ENCODE measurements at places on chromosomes 12 and 14. TPM values are rescaled to one million over a fixed set of nuclear protein-coding genes. Genes with fewer than 3 reads are reported as not detected.

IGFBP6 gene
- polyA plus RNA-seq, result 16.1 TPM

DNA sequence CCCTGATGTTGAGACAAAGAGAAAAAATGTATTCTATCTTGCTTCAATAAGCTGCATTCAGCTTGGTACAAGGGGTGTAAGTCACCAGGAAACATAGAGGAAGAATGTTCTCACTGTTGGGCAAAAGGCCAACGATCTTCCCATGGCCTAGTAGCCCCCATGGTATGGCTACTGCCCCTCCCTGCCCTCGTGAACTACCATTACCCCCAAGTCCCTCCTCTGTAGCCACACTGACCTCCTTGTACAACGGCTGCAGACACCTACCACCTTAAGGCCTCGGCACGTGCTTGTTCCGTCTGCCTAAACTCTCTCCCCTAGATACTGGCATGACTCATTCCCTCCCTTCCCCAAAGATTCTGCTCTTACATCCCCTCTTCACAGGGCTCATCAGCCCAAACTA lies 81.9 kb upstream of the ANO2 start:
- DNase-seq, result no peak

GRCh38 chr12:34097213-34097612 lies 74.9 kb downstream of the ALG10 start:
- no peak for DNase-seq

DNA sequence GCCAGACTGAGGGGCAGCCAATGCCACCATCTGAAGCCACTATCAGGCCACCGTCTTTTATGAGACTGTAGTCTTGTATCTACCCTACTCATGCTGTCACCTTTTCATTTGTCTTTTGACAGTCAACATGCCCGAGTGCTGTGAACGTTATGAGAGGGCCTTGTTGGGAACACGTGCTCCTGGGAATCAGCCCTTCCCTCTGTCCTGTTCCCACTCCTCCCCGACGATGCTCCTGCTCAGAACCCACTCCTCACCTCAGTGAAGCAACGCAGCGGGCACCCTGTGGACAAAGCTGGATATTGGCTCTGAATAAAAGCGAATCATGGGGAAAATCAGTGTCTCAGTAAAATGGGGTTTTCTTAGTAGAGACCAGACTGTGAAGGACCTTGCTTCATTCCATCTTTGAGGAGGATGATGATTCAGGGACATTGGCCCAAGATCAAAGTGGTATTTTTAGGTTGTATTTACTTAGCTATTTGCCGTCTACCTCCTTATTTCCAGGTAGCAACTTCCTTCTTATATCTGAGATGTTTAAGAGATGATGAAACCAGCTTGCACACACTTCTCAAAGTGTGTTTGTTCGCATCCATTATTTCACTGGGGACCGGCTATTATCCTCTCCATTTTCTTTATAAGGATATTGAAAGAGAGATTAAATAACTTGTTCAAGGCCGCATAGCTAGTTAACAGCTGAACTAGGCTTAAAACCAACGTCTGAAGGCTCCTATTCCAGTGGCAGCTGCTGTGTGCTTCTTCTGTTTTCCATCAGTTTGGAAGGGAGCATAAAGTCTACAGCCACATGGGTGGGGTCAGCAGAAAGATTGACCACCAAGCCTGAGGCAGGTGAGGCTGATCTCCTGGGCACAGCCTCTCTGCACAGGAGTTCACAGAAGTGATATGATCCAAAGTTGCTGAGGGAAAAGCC lies 43.9 kb upstream of the CTDSP2 start:
- DNase-seq, result no peak

- no peak for DNase-seq
Observed at GRCh38 chr12:33551006-33551405, 111.4 kb upstream of the SYT10 start.

PXMP2 gene
- polyA plus RNA-seq, result 48.8 TPM

DNA sequence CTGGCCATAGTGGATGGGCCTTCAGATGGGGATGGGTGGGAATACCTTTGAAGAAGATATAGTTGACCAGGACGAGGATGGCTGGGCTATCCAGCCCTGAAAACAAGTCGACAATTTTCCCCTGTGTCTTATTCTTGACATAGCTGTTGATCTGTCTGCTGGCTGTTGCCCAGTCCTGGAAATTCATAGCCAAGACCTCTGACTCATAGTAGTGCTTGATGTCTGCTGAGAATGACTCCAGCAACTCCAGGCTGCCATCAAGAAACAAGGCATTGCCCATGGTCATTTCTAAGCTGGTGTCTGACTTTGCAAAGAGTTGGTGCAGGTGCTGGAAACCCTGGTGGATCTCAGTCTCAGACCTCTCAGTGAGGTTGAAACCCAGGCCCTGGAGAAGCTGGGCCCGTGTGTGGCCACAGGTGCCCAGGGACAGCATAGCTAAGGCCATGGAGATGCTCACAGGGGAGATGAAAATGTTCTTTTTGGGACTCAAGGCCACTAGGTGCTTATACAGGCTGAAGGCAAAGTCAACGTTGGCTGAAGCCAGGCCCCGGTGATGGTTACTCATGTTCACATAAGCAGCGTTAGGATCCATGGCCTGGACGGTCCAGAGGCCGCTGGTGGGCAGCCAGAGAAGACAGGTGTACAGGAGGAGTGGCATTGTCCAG lies 9.0 kb downstream of the SERPINA6 start:
- DNase-seq, result no peak

Measured in left renal pelvis (tissue), 4 donors.